ENCODE measurements at places on chromosomes 2 and 18.

GRCh38 chr2:34174506-34174905 lies 575.4 kb upstream of the FAM98A start:
- no peak for DNase-seq

GRCh38 chr2:224869601-224870233 lies 153.6 kb upstream of the CCDC195 start:
- DNase-seq = no peak

GRCh38 chr2:191933307-191934105 lies 86.6 kb upstream of the CAVIN2 start:
- peak; percentile 14 for DNase-seq

- DNase-seq = no peak
Observed at GRCh38 chr18:13471971-13472628, 253.5 kb downstream of the LDLRAD4 start.

- no peak for DNase-seq
Observed at GRCh38 chr2:42129947-42130346, 39.2 kb upstream of the EML4 start.

- DNase-seq = no peak
Observed at GRCh38 chr2:19099181-19099580, 259.2 kb downstream of the OSR1 start.

GRCh38 chr18:5542515-5543035 lies 1.2 kb downstream of the EPB41L3 start:
- no peak for DNase-seq

GRCh38 chr2:10635430-10635829 lies 54.3 kb downstream of the NOL10 start:
- no peak for DNase-seq

- no peak for DNase-seq
Observed at GRCh38 chr2:201558232-201558631, 85.1 kb downstream of the TMEM237 start.

- DNase-seq = no peak
Observed at GRCh38 chr2:128421286-128421685, 102.6 kb upstream of the HS6ST1 start.

DNA sequence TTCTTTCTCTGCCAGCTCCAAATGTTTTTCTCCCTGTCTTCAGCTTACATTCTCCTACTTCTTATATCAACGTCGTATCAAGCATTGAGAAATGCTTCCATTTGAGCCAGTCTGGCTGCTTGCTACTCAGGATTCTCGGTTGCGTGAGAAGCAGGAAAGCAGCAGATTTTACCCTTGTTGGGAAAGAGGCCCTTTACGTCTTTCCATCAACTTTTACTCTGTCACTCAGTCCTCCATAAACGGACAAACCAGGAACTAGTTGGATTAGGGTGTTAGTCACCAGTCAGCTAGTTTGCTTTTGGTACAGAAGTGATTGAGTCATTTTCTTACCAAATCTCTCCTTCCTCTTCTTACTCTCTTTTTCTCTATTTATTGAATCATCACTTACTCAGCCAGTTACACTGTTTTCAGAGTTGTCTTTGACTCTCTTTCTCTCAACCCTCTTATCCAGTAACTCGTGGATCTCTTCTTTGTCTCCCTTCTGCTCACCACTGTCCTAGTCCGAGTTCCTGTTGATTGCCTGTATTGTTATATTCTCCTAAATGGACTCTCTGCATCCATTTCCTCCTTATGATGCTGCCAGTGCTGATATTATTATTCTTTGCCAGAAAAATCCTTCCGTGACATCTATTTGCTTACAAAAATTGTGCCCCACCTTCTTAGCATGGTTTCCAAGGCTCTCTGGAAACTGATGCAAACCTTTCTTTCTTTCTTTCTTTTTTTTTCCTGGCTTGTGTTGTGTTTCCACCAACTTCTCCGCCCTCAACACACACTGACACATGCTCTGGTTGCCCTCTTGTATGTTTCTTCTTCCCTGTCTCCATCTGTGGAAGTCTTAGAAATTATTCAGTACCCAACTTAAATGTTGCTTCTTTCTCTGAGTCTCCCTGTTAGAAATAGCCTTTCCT lies 61.5 kb downstream of the VRK2 start:
- peak; percentile 91 for DNase-seq

DNA sequence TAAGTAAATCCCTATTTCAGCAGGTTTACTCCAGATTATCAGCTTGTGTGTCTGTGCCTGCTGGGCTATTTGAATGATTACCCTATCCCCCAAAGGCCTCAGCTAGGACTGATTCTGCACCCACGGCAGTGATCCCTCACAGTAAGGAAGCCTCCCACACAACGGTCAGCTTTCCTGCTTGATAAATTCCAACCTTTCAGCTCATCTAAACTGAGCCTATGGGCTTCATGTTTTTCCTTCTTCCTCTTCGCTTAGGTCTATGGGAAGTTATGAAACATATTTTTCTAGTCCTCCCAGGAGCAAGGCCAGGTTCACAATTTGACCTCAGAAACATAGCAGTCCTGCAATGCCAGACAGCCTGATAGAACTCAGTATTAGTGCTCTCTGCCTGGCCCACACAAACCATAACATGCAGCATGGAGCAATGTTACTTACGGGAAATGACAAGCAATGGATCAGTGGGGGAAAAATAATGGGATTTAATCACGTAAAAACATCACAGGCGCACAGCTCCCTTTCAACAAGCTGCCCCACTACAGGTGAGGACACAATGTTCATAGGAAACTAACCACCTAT lies 170.9 kb downstream of the ZNF521 start:
- DNase-seq = no peak

- DNase-seq = no peak
Observed at GRCh38 chr2:237898057-237898414, 38.6 kb downstream of the RAMP1 start.

DNA sequence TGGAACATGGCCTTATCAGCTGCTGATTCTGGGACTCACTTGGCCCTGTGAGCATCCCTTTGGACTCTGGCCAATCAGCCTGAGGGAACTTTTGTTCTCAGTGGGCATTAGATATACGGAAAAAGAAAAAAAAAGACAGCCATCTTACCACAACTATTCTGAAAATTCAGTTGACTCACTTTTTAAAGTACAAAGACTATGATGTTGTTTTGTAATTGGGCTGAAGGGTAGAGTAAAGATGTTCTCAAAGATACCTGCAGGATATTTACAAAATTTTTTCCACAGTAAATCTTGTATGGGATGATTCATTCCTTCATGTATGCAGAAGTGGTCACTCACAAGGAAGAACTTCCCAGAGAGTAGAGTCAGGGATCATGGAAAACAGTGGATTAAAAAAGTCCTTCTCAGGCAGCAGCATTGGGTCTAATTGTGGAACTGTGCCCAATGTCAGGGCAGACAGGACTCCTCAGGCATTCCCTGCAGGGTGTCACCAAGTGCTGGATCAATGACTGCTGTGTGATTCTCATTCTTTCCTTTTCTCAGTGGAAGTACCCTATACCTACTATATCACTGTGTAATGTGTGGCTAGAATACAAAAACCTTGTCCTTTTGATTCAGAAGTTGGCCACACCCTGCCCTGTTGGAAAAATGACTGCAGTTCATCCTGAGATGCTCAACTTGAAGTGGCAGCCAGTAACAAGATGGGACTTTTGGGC lies 35.4 kb downstream of the SULT1C4 start:
- DNase-seq = peak; percentile 77

DNA sequence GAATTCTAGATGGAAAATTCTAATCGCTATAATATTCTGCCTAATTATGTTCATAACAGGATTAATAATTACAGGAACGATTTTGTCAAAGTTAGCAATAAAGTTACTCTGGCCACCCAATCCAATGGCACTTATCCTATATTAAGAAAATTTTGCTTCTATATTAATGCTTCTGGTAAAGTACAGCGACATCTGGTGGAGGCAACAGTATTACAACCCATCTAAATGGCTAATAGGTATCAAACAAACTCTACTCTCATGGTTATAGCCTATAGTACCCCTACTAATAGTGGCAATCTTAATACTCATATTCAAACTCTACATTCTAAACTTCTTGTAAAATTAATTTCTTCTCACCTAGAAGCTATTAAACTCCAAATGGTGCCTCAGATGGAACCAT lies 1084.7 kb upstream of the LRRTM1 start:
- DNase-seq = no peak

GRCh38 chr2:145617420-145617819 lies 1097.5 kb upstream of the ZEB2 start:
- no peak for DNase-seq

GRCh38 chr18:51711298-51711889 lies 513.9 kb upstream of the MEX3C start:
- no peak for DNase-seq

GRCh38 chr18:63199743-63200241 lies 119.8 kb downstream of the BCL2 start:
- DNase-seq = no peak

DNA sequence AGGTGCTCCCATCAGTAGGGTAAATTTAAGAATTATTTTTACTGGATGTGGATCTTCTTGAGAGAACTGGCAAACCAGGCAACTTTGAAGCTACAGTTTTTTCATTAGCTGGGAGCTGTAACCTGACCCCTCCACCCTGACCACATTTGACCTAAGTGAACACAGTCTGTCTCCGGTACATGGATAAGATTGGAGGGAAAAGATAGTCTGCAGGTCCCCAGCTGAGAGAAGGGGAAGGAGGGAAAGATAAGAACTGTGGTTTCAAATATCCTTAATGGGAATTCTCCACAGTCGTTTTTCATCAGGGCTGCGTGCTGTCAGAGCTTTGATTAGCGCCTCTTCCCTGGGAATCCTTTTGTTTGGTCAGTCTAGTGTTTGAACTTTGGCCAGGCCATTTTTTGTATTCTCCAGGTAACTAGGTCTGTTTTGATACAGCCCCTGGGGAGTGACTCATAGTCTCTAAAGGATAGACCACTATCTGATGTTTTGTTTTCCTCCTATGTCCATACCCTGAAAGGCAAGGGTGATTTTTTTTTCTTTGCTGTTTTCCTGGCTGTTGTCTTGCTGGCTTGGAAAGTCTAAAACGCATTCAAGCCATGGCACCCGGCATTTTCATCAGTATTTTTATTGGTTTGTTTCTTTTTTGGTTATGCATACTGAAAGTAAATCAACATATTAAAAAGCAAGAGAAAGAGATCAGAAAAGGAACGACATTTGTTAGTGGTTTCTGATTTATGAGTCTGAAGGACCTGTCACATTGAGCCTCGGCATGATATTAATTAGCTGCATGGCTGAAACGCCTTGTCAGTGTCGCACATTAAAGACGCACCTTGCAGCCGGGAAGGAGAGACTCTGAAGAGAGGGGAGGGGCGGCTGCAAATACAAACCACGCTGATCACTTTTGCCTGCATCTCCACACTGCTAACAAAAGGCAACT lies 183.4 kb upstream of the FN1 start:
- DNase-seq = no peak

DNA sequence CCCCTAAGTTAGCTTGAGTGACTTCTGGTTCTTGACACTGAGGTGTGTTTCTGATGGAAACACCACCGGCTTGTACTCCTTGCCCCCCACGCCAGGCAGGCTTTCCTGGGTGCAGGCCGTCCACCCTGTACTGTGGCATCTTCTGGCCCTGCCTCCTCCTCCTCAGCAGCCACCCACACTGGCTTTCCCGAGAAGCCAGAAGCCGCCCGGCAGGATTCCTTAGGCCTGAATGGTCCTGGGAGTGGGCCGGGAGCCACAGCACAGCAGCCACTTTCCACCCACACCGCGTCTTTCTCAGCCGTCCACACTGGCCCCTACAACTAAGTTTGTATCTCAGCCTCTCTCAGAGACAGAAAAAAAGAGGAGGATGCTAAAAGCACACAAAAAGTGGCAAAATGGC lies 2.1 kb upstream of the HSBP1L1 start:
- no peak for DNase-seq
